ENCODE measurements at places on chromosomes 5 and 9.

DNA sequence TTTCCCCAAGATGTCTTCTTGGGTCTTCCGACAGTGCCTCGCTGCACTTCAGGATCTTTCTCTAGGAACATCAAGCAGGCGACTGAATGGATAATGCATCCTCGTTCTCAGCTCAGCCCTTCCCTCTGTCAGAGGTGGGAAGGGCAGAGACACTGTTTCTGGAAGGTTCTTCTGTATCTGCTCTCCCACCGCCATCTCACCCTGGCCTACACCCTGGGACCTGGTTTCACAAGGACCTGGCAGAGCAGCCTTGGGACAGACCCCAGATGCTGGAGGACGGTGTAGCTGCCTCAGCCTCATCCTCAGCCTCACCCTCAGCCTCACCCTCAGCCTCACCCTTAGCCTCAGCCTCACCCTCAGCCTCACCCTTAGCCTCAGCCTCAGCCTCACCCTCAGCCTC lies 18.5 kb downstream of the MRPL36 start:
- no peak for DNase-seq

- DNase-seq, result no peak
Observed at GRCh38 chr9:12368569-12368968, 324.6 kb upstream of the TYRP1 start.

DNA sequence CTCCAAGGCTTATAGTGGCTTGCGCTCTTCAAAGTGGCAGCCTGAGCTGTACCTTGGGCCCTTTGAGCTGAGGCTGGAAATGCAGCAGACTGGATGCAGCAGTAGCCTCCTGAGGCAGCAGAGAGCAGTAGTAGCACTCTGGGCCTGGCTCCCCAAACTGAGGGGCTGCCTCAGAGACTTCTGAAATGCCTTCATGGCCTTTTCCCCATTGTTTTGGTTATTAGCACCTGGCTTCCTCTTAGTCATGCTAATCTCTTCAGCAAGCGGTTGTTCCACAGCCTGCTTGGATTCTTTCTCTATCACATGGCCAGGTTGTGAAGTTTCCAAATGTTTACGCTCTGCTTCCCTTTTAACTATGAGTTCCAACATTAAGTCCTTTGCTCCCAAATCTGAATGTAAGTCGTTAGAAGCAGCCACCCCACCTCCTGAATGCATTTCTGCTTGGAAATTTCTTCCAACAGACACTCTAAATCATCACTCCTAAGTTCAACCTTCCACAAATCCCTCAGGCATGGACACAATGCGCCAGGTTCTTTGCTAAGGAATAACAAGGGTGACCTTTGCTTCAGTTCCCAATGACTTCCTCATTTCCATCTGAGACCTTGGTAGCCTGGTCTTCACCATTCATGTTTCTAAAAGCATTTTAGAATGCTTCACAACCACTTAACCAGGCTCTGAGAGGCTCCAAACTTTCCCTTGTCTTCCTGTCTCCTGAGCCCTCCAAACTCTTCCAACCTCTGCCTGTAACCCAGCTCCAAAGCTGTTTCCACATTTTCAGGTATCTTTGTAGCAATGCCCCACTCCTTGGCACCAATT lies 145.8 kb downstream of the ZDHHC21 start:
- no peak for DNase-seq

GRCh38 chr5:168746893-168747640 lies 167.9 kb upstream of the PANK3 start:
- DNase-seq, result no peak

GRCh38 chr9:18668944-18669343 lies 195.0 kb downstream of the ADAMTSL1 start:
- DNase-seq, result no peak

GRCh38 chr5:16385516-16386090 lies 80.0 kb downstream of the ZNF622 start:
- DNase-seq, result no peak

GRCh38 chr5:946720-947625 lies 54.3 kb downstream of the TRIP13 start:
- no peak for DNase-seq

- DNase-seq, result no peak
Observed at GRCh38 chr5:153491856-153492255, 1.4 kb downstream of the GRIA1 start.

DNA sequence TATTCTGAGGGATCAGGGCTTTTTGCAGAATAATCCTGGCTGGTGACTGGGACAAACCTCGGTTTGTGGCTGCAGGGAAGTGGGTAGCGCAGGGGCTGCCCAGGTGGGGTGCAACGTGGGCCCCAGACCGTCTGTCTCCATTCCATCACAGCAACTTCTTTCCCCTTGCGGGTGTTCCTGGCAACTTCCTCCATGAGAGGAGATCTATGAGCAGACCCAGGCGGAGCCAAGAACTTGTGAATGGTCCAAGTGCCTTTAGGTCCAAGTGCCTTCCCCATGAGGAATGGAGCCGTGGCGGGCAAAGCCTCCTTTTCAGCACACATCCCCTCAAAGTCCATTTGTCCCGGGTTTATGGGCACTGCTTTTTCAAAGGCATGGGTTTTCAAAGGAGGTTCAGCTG lies 136.5 kb downstream of the PHF2 start:
- no peak for DNase-seq

DNA sequence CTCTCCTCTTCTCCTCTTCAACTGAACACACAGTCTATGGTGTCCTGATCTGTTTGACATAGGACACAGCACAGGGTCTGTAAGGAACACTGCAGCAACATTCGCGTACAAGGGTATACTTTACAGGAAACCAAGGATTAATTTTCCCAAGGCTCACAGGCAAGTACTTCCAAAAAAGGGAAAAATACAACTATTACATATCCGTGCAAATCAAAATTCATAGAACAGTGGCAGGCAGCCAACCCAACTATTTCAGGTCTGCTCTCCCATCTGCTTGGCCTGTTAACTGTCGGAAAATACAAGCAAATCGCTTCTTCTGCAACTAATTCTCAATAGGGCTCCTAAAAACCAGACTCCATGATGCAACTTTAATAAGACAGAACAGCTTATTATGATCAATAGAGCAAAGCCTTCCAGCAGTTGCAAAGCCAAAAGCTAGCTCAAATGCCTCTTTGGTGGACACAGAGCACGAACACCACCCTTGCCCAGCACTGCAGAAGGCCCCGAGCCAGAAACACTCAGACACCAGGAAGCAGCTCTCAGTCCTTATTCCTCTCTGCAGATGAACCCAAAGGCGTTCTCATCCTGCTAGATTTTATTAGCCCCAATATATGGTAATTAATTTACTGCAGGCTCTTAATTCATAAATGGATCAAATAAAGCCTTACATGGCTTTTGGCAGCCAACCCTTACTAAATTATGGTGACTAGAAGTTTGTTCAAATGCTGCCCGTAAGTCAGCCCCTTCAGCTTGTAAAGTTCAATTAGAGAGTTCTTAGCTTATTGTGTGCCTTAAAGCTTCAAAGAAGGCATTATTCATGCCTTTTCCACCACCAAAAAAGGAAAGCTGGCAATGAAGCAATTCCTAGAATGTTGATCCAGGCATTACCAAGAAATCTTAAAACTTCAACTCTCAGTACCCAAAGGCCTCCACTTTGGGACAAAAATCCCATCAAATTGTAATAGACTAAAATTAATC lies 68.8 kb downstream of the ZNF608 start:
- DNase-seq, result no peak

GRCh38 chr5:12777342-12777741 lies 873.1 kb upstream of the CTNND2 start:
- no peak for DNase-seq

DNA sequence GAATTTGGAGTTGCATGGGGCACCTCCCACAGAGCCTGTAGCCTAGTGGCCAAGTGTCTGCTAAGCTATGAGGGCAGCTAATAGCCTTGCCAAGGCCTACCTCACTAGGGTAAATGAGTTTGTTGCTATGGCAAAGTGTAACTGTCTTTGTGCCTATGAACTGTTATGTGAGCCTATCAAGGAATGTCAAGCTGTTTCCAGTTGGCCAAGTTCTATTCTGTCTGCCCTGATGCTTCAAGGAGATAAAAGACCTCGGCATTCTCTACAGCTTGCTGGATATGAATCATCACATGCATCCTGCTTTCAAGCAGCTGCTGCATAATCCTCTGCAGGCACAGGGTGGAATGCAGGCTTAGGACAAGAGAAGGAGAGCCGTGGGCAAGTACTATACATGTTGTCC lies 69.8 kb upstream of the CCDC112 start:
- DNase-seq, result no peak

DNA sequence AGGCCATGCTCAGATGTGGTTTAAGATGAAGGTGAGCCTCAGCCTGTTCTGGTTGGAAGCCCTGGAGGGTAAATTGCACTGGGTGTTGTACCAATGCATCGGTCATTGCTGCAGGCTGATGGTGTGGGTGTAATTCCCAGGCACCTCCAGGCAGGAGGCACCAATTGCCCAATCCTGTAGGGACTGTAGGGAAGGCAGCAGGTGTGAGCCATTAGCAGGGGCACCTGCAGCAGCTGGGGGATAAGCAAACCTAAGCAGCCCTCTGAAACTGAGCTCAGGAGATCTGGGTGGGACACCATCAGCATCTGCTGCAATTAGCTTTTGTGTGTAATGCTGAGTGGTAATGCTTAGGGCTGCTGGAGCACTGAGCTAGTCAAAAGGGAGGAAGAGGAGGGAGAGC lies 190.1 kb upstream of the TBC1D2 start:
- no peak for DNase-seq

GRCh38 chr5:110354311-110354710 lies 372.2 kb downstream of the TMEM232 start:
- no peak for DNase-seq

DNA sequence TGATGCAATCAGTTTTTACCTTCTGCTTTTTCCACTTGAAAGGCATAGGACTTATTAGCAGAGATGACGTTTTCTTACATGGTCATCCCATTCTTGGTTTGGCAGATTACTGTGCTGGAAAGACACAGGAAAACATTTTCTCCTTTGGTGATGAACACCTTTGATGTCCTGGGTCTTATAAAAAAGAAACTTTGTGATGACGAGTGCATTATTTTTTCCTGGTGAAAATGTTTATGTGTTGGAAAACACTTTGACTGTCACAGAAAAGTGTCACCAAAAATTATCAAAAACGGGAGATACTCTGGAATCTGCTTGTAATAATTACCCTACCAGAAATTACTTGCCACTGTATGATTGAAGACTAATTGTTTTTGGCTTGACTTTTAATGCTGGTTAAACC lies 2020.9 kb downstream of the MAT2B start:
- DNase-seq, result no peak

GRCh38 chr9:122561446-122561845 lies 8.5 kb downstream of the OR1N2 start:
- DNase-seq, result no peak

GRCh38 chr9:112665347-112665746 lies 52.6 kb downstream of the INIP start:
- DNase-seq, result no peak

DNA sequence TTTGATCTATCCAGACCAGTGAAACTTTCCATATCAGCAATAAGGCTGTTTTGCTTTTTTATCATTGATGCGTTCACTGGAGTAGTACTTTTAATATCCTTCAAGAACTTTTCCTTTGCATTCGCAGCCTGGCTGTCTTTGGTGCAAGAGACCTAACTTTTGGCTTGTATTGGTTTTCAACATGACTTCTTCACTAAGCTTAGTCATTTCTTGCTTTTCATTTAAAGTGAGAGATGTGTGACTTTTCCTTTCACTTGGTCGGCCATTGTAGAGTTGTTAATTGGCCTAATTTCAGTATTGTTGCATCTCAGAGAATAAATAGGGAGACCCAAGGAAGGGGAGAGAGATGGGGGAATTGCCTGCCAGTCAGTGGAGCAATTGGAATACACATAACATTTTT lies 26.4 kb upstream of the CMYA5 start:
- no peak for DNase-seq

DNA sequence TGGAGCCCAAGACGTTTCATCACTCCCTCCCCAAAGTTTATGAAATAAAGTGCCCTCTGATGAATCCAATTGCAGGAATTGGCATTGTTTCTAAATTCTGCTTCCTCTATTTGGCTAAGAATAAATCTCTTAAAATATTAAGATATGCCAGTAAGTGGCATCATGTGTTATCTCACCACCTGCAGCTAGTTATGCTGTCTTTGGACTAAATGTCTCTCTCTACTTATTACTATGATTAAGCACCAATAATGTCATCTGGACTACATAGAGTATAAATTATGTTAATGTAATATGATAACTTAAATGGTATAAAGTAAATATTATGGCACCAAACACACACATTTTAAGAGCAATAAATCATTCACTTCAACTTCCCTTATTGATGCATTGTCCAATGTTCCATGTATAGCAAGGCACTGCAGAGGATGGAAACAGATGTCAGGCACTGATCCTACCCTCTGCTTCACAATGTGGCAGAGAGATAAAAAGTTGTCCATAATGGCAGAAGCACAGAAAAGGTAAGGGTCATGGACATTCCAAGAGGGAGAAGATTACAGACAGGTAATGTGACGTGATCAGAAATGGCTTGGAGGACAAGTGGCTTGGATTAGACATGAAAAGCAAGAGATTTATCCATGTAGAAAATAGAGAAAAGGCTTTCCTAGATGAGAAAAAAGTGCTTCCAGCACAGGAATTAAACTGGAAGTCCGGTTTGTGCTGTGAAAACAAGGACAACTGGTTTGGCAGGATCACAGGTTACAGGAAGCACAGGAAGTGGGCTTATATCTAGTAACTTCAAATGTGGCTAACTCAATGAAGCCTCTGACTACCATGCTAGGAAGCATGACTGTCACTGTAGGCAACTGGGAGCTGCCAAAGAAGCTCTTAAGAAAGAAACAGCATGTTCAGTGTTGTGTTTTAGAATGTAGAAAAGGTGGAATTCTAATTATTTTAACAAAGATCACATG lies 26.7 kb downstream of the MARCHF11 start:
- no peak for DNase-seq

GRCh38 chr9:95778957-95779356 lies 96.5 kb upstream of the ERCC6L2 start:
- no peak for DNase-seq

- no peak for DNase-seq
Observed at GRCh38 chr9:121717141-121717991, 65.9 kb downstream of the DAB2IP start.

GRCh38 chr5:109316634-109317033 lies 93.1 kb downstream of the PJA2 start:
- DNase-seq, result no peak

All from CD4-positive, alpha-beta T cell (primary cell).